Stomach (tissue), 19 donors: ENCODE measurements at places on chromosomes 1 and 21. TPM values are rescaled to one million over a fixed set of nuclear protein-coding genes. Genes with fewer than 3 reads are reported as not detected.

The CFAP74 gene
- total RNA-seq = under 0.01 TPM

The ATP6V1G3 gene
- total RNA-seq = not detected

The F11R gene
- 130 TPM for total RNA-seq

The SPRR4 gene
- total RNA-seq = not detected

- no peak for DNase-seq
Measured at GRCh38 chr1:91883470-91883869, 2.5 kb downstream of the TGFBR3 start.

GRCh38 chr1:28437264-28437923 lies 67.9 kb downstream of the PHACTR4 start:
- DNase-seq = no peak

- DNase-seq = no peak
Measured at GRCh38 chr1:87686671-87687070, 358.0 kb downstream of the LMO4 start.
